ENCODE measurements at places on chromosomes 7 and 10.

DNA sequence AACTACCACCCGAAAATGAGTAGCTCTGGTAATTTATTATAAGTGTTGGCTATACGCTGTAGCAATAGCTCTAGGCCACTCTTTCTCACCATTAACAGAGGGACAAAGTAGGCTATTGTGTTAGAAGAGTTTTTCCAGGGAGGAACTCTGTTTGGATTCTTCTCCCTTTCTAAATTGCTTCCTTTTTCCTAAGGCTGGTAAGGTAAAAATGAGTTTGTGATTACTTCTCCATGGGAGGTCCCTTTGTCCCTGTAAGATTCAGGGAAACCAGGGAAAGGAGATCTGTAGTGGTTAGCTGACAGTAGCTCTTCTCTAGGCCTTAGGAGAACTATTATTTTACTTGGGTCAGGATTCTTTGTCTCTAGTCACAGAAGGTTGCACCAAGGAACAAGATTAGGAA is 23.2 kb upstream of the SEMA3E start:
- DNase-seq = no peak

GRCh38 chr7:150613880-150614279 is 18.3 kb downstream of the GIMAP6 start:
- DNase-seq = no peak

- no peak for DNase-seq
These were observed 303.4 kb downstream of the WDR37 start for GRCh38 chr10:1359626-1359955.

DNA sequence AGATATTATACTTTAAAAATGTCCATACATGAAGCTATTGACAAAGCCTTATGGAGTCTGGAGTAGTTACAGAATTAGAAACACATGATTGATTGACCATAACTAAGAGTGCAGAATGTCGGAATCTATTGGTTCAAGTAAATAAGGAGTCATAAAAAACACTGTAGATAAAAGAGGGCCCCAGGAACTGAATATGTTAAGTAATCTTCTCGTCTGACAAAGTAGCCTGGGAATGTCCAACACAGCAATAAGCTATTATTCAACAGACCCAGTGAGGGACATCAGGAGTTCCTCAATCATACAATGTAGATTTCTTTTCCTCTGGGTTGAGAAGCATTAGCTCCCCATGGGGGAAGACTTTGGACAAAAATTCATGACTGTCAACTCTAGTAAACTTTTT is 782.0 kb downstream of the SUGCT start:
- no peak for DNase-seq

DNA sequence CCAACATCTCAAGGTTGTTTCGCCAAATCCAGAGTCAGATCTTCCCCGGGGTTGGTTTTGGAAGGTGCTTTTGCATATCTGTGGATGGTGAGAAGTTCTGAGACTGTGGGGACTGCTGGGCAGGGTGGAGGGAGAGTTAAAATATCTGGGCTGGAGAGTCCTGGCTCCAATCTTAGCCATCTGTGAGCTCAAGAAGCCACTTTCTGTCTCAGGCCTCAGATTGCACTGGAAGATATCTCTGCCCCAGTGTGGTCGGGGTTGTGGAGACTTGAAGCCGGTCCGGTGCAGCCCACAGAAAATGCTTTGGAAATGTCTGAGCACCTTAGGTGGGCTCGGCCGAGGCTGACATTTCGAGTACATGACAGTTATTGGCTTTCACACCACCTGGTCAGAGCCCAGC is 72.2 kb upstream of the SFMBT2 start:
- DNase-seq = no peak

- DNase-seq = no peak
These were observed 456.8 kb upstream of the KLF6 start for GRCh38 chr10:4241724-4242345.

GRCh38 chr10:77456414-77456813 is 181.2 kb downstream of the KCNMA1 start:
- DNase-seq = no peak

DNA sequence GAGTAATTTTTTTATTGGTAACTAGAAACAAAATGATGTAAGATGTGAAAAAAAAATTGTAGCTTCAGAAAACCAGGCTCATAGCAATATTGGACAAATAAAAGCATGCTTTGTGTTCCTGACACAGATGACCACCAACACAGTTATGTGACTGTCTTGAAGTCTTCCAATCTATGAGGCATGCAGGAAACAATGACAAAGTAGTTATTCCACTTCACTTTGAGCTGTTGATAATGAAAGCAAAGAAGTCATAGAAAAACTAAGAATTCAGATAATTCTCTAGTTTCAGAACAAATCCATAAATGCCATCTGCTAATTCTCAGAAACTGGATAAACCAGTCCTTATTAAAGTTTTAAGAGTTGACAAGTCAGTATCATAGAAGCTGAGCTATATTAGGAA is 378.4 kb upstream of the SEMA3D start:
- no peak for DNase-seq
